Chondrocyte (in vitro differentiated cells): ENCODE measurements at places on chromosomes 6 and 20.

DNA sequence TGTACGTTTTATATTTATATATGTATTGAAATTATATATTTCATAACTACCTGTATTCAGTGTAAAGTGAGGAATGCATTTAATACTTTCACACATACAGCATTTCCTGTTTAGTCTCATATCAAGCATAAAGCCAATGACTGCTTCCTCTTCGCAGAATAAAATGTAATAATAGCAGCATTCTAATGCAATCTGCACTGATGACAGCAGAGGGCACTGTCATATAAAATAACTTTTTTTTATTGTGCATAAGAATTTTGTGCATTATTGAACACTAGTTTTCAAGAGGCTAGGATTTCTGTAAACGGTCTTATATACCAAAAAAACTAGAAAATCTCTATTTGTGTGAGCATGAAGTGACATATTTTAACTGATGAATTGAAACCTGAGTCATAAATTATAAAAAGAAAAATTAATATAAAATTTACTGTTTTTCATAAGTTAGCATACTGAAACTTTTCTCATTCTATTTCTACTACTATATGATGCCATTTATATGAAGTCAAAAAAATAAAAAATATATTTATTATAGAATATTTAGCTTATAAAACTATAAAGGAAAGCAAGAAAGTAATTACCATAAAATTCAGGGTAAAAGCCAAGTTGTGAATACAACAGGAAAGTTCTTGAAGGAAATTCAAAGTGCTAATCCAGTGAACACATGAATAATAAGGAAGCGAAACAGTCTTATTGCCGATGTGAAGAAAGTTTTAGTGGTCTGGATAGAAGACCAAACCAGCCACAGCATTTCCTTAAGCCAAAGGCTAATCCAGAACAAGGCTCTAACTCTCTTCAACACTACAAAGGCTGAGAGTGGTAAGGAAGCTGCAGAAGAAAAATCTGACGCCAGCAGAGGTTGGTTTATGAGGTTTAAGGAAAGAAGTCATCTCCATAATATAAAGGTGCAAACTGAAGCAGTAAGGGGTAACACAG is 36.3 kb downstream of the RNF146 start:
- DNase-seq, result no peak

DNA sequence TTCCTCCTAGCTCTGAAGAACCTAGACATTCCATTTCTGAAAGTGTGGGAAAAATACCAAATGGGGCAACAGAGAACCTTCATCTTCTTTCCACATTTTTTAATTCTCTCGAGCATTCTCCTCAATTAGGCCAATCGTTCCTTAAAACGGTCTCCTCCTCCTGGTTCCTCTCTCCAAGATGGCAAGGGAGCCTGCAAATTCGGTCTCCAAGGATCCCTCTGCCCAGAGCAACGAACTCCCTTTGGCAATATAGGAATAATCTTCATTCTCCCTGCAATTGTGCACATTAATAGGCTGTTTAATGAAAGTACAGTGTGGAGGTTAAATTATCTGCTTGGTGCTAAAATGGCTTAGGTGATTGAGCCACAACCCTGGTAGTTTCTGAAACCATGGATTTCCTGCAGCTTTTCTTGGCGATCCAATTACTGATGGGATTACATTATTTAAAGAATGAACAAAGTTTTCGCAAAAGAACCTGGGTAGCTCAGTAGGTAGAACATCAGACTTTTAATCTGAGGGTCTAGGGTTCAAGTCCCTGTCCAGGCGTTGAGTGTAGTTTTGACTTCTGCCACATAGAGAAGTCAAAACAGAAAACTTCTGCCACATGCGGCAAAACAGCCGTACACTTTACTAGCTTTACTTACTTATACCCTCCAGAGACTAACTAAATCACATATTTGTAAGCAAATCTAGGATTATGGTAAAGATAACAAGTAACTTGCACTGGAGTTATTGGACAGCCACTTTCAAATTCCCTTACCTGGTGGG is 102.9 kb upstream of the ZNF184 start:
- no peak for DNase-seq

GRCh38 chr6:28586962-28587745 is 61.5 kb downstream of the GPX5 start:
- DNase-seq, result no peak

- DNase-seq, result no peak
Measured at GRCh38 chr6:24981386-24981760, 45.6 kb upstream of the RIPOR2 start.

GRCh38 chr6:101605874-101606273 is 212.4 kb downstream of the GRIK2 start:
- no peak for DNase-seq
